CD4-positive, alpha-beta T cell treated with Interleukin-6 for 4 hours (primary cell): ENCODE measurements at places on chromosomes 7 and 10.

GRCh38 chr7:121753944-121754343, 119.0 kb upstream of the PTPRZ1 start:
- no peak for DNase-seq

GRCh38 chr10:104350127-104350635, 3.5 kb upstream of the CFAP58 start:
- DNase-seq, result peak; percentile 41

- DNase-seq, result no peak
Measured at GRCh38 chr7:14850039-14850438, 52.5 kb downstream of the DGKB start.

DNA sequence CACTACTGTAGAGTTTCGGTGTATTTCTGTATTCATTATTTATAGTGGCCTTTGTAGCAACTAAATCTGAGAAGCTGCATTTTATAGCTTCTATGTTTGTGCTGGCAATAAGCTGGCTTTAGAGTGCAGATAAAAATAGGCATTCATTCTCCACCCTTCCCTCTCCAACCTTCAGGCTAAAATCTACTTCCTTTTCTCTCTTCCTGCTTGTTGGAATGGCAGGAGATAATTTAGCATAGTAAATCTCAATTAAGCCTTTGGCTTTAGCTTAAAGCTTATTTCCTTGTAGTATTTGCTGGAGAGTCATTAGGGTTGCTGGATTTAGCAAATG, 58.5 kb downstream of the CPVL start:
- no peak for DNase-seq
